ENCODE measurements at places on chromosomes 12 and 14. TPM values are rescaled to one million over a fixed set of nuclear protein-coding genes. Genes with fewer than 3 reads are reported as not detected.

SAV1 gene
- 28.1 TPM for total RNA-seq

EMP1 gene
- 196 TPM for total RNA-seq

KRT79 gene
- total RNA-seq, result not detected

CISTR gene
- not detected for total RNA-seq

C1S gene
- total RNA-seq, result 42.0 TPM

BDKRB1 gene
- total RNA-seq, result 0.48 TPM

C14orf180 gene
- not detected for total RNA-seq

APOF gene
- not detected for total RNA-seq

CCND2 gene
- total RNA-seq, result not detected

BCL2L2 gene
- 18.0 TPM for total RNA-seq

OR6C4 gene
- total RNA-seq, result not detected

Measured in A549 treated with Hydrocortisone at 1 μM for 4 hours (cell line).